Trophoblast cell (in vitro differentiated cells and primary cell): ENCODE measurements at places on chromosomes 6 and 20.

GRCh38 chr6:19452495-19452894 is 384.7 kb upstream of the ID4 start:
- peak; percentile 76 for DNase-seq

GRCh38 chr6:141752677-141753076 is 380.0 kb upstream of the GJE1 start:
- peak; percentile 25 for DNase-seq

- DNase-seq = no peak
Measured at GRCh38 chr20:51029963-51030920, 7.3 kb upstream of the KCNG1 start.

GRCh38 chr6:159493898-159494585 is 199.0 kb downstream of the SOD2 start:
- no peak for DNase-seq

DNA sequence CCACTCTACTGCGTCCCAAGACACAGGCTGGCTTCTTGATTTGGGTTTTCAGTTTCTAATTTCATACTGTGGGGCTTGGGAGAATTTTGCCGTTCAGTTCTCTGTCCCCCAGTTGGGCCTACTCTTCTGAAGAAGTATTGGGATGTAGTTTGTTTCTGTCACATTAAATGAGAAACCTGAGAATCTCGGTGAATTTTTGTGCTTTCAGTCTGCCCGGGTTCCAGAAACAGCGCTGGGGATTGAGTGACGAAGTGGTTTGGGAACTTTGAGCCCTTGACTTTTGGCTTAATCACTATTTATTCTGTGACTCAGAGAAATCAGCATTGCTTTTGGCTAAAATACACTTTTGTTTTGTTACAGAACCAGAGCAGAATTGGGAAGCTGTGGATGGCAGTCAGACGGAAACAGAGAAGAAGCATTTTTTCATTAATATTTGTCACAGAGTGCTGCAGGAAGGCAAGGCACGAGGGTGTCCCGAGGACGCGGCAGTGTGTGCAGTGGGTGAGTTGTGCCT is 74.0 kb downstream of the IGF2R start:
- DNase-seq = no peak

- no peak for DNase-seq
Measured at GRCh38 chr6:5956939-5957338, 49.8 kb downstream of the NRN1 start.

DNA sequence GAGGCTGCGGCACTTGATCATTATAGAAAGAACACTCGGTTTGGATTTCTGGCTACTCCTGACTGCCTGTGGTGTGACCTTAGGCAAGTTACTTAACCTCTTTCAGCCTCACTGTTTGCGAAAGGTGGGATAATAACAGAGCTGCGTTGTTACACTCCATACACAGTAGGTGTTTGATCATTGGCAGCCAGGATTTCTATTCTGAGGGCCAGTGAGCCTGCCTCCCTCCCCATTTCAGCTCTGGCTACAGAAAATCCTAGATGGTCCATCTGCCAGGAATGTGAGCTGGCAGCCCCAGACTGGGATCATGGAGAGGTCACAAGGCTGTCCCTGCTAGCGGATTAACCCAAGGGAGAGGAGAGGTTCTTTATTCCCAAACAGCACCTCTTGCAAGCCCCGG is 2.7 kb downstream of the KCNB1 start:
- DNase-seq = no peak

DNA sequence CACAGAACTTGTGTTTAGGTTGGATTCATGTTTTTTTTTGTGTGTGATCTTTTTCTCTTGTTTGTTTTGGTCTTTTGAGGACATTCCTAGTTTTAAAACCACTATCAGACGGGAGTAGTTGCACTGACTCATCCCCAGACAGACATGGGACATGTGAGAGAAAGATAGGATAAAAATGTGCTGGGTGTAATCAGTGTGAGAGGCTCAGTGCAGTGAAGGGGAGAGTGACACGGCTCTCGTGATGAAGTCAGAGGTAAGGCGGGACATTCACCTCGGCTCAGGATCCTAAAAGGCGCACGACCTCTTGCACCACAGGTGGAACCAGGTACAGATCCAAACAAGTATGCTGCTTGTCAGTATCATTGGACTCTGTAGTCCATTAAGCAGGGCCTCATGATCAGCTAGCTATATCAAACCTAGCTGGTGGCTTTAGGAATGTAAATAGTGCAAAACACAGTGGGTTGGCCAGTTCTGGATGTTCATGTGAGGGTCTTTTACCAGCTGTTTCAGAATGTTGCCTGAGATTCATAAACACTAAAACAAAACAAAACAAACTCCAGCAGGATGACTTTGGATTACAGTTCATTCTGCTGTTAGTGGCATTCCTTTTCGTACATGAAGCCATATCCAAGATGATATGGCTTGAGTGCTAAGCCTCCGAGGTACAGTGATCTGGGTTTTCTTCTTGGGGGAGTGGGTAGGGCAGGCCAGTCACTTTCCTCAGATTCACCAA is 18.0 kb downstream of the FOXO3 start:
- DNase-seq = peak; percentile 91

DNA sequence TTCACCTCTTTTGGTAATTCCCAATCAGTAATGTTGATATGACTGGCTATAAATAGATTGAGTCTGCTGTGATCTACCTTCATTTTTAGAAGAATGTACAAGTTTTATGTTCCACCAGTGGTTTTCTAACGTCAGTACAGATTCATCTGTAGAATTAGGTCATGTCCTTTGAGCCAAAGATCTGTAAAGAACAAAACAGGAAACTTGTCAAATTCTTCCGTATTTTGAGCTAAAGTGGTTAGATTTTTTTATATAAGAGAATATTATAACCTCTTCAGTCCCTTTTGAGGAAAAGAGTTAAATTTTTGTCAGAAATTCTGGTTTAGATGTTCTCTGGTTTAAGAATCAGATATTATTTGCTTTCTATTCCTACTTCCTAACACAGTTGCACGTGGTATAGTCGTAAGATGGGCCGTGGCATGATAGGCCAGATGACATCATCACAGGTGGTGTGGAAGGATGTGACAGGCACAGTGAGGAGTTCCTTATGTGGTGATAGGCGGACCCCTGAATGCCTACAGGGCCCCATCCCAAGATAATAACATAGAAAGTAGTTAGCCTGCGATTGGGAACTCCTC is 62.3 kb downstream of the SNX9 start:
- no peak for DNase-seq

GRCh38 chr6:16430391-16431089 is 192.2 kb downstream of the GMPR start:
- no peak for DNase-seq

DNA sequence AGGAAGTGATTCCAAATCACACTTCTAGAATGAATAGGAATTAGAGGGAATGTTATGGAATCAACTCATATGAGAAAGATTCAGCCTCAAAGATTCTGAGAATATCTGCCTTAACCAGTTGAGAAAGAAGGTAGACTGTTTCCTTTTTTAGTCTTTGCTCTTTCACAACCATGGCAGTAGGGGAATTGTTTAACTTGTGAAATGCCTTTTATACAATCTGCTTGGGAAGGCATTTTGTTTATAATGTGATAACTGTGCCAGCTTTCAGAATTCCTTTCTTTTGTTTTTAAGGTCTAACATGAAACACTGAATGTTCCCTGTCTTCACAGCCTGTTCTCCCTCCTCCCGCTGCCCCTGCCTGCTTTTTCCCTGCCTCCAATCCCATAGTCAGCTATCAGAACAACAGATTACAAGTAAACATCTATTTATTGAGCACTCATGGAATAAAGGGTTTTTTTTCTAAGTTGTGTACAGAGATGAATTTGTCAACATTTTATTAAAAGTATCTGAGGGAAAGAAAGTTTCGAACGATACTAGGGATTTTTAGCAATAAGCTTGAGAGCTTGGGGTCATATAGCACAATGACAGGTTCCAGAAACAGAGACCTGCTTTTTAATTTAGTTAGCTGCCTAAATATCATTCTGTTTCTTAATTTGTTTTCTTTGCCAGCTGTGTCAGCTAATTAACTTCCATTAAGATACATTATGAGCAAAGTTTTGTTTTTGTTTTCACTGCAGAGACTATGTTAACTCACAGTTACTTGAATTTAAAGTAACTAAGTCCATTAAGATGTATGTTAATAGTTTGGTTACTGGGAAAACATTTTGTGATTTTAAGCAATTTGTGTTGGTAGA is 28.3 kb upstream of the FBXO30 start:
- no peak for DNase-seq

DNA sequence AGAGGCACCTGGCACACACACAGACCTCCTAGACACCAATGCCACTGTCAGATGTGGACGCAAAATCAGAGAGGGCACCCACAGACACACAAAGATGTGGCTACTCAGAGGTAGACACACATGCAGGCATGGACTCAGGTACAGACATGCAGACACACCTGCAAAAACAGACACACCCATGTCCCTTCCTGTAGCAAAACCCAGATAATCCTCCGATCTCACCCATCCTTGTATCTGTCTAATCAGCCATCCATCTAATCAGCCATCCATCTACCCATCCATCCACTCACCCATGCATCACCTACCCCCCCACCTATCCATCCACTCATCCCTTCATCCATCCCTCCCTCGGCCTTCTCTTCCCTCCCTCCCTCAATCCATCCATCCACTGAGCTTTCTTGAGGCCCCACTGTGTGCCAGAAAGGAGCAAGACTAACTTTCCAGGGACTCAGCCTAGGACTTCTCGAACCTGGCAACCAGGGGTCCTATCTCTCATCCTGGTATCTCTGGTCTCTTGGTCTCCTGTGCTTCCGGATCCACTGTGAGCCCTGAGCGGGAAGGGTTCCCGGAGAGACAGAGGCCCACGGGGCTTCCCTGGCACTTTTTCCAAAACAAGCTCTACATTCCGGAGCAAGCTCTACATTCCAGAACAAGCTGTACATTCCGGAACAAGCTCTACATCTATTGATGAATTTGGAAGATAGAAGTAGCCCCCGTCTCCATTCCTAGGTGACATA is 1.1 kb upstream of the TGM2 start:
- DNase-seq = peak; percentile 67

DNA sequence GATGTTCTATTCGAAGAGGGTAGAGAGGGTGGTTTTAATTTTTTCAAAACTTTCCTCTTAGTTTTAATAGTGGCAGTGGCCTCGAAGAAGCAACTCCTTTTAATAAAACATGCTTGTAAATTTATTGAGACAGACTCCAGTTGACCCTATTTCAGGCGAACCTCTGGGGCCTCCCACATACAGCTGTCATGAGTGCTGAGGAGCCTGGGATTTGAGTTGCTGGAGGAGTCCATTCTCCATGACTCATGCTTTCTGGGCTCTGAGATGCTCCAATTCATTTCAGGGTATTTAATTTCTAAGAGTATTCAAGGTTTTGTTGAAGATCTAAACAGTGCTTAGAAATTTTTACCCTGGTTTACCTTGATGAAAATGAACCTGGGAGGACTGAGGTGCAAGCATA is 580.4 kb downstream of the CBLN4 start:
- DNase-seq = no peak

GRCh38 chr20:46123482-46124245 is 5.5 kb downstream of the CD40 start:
- no peak for DNase-seq

- DNase-seq = no peak
Measured at GRCh38 chr6:85405853-85406198, 44.1 kb upstream of the NT5E start.
